ENCODE measurements at places on chromosomes 2 and 18.

GRCh38 chr18:21636769-21637168 is 24.7 kb downstream of the SNRPD1 start:
- DNase-seq, result no peak

GRCh38 chr2:98455494-98455976 is 10.9 kb downstream of the INPP4A start:
- DNase-seq, result no peak

DNA sequence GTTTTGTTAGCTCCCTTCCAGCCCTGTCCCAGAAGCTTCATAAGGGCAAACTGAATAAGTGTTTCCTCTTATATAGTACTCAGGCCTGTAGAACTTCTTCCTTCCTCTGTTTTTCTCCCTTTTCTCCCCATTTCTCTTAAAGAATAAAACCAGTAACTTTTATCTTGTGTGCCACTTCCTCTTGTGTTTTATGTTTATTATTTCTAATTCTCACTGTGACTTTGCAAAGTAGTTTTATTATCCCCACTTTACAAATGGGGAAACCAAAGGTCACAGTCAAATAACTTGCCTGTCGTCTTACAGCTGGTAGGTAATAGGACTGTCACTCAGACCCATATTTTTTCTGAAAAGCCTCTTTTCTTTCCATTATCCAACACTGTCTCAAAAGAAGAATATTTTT is 42.4 kb downstream of the RBBP8 start:
- DNase-seq, result no peak

DNA sequence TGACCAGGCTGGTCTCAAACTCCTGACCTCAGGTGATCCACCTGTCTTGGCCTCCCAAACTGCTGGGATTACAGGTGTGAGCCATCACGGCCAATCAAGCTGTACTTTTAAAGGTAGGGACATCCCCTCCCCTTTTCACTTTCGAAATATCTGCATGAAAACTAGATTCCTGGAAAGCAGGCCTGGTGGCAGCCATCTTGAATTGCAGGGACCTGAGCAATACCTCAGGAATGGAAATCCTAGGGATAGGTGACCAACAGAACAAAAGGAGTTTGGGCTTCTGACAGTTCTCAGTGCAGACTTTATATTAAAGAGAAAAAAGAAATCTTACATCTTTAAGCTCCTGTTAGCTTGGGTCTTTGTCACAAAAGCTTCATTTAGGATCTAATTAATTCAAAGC is 62.6 kb downstream of the KLF7 start:
- no peak for DNase-seq
